ENCODE measurements at places on chromosomes 13 and 19.

DNA sequence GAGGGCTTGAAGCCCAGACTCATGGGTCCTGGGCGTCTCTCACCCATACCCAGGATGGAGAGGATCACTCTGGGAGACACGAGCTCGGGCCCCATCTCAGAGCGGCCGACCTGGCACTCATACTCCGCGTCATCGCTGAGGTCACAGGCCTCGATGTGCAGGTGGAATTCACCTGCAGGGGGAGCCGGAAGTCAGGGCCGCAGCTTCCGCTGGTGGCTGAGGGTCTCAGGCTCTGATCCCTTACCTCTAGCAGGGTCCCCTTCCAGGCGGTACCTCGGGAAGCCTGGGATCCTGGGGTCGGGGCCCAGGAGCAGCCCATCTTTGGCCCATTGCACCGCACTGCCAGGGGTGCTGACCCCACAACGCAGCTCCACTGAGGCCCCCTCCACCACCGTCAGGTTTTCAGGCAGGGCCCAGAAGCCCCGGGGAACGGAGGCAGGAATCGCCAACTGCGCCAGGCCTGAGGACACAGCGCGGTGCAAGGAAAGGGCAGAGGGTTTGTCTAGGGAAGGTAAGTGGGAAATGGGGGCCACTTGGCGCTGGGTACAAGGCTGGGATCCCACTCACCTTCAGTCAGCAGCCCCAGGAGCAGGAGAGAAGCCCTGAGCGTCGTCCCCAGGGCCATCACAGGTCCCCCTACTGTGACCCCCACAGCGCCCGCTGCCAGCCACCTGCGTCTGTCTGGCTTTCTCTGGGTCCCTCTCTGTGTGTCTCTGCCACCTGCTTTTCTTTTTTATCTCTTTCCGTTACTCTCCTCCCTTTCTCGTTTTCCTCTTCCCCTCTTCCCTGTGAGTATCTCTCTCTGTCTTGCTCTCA lies 883 bp downstream of the NPHS1 start:
- DNase-seq, result no peak

GRCh38 chr19:16847430-16847829 lies 18.2 kb downstream of the SIN3B start:
- no peak for DNase-seq

DNA sequence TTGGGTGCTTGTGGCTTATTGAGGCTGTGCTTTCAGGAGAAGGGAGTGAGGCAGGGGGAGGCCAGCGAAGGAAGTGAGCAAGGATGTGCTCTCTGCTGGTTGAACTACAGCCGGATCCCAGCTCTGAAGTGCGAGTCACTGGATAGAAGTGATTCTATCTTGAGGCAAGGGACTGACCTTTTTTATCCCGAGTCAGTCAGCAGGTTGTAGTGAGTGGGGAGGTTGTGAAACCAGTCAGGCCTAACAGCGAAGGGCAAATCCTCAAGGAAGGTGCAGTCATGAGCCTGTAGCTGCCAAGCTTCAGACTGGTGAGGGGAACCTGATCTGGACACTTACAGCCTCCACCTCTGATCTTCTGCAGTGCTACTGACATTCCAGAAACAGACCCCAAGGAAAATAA lies 18.6 kb downstream of the SCEL start:
- no peak for DNase-seq

GRCh38 chr13:113074876-113075275 lies 30.7 kb upstream of the F7 start:
- no peak for DNase-seq

DNA sequence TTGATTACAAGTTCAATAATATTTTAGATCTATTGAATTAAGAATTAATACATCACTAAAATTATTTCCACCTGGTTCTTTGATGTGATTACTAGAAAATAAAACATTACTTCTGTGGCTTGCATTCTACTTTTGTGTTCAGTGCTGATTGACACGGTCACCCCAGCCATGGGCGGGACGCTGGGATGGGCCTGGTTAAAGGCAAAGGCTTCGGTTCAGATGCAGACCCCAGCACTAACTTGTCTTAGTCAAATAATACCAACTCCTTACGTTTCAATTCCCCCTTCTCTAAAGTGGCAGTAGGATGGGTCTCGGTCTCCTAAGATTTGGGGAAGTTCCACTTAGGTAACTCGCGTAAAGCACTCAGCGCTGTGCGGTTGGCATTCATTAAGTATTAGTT lies 144.9 kb downstream of the URI1 start:
- no peak for DNase-seq

DNA sequence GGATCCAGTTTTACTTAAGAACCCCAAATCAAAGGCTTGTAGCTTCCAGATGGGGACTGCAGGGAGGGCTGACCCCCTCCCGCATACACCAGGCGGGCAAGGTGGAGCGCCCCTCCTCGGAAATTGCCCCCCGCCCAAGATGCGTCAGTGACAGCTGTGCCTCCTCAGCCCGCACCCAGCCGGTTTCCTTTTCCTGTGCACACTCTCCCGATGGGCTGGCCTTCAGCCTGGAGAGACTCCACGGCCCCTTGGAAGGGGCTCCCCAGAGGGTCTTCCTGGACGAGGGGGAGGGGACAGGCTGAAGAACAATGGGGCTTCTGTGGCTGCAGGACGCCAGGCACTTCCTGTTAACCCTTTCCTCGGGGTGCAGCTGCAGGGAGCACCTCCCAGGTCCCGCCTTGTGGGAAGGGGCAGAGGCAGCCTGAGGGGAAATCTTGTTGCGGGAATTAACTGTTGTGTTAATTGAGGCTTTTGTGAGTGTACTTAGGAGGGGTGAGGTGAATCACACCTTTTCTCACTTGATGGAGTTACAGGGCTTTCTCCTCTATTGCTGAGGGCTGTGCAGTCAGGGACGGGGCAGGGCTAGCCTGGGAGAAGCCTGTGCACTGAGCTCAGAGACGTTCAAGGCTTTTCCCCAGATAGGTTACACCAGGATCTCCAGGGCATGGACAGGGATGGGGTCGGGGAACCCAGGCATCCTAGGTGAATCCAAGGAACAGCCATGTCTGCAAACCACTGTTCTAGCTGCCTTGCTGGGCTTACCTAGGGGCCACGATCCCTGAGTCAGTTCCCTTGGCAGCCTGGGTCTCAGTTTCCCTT lies 14.3 kb downstream of the IER2 start:
- DNase-seq, result peak; percentile 79

DNA sequence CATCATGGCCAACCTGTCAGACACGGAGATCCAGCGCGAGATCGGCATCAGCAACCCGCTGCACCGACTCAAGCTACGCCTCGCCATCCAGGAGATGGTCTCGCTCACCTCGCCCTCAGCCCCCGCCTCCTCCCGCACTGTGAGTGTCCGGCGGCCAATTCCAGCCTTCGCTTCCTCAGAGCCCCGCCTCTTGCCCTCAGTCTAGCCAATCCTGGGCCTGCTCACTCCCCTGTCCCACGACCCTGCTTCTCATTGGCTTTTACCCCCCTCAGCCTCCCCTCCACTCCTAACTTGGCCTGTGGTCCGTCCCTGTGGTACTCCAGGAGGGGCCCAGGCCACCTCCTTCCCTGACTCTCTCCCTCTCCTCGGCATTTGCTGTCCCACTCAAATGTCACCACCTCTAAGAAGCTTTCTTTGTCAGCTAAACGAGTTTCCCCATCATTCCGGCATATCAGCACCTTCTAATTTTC lies 12.3 kb downstream of the HRC start:
- peak; percentile 95 for DNase-seq

DNA sequence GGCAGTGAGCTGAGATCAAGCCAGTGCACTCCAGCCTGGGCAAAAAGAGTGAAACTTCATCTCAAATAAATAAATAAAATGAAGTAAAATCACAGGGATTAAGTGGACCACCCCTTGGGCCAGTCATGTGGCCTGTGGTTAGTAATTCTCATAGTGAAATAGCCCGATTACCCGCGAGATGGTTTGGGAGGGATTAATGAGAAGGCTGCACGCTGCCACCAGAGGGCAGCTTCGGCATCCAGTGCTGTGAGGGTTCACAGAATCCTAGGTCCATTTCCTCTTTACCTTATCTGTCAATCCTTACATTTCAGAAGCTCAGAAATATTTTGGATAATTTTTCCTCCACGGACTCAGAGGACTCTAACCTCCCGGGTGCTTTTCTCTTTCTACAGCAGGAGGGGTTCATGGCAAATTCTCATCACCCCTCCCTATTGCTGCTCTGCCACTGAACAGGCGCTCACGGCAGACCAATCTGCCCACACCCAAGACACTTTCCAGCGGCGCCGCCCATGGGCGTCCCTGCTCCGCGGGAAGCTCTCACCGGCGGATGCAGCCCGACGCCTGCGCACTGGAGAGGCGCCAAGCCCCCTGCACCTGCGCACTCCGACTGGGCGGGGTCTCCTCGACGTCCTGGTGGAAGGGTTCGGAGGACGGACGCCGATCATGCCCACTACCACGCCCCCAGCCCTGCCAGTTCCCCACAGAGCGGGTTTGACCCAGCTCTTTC lies 11.0 kb downstream of the ZNF835 start:
- DNase-seq, result no peak

DNA sequence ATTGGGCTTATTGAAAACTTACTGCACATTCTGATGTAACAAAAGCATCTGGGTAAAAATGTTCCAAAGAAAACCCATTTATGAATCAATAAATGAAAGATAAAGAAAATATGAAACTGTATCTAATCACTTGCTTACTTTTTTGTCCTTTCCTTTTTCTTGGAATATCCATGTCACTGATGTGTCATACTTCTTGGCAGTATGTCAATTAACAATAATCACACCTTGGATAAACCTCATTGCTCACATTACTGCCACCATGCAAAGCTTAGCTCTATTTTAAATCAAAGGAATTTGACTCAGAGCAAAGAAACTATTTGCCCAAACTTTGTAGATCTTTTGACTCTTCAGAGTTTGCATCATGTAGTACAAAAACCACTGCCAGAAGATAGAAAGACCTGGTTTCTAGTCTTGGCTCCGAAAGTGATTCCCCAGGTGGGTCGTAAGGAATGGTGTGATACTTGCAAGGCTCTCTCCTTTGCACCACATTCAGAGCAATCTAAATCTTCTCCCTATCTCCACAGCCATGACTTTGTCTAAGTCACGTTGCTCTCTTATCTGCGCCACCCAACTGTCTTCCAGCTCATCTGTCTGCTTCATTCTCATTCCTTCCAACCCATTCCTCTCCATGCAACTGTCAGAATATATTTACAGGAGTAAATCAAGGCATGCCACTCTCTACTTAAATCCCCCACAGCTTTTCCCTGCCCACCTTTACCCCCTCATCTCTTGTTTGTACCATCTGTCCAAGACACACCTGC lies 311.9 kb downstream of the COG6 start:
- no peak for DNase-seq

DNA sequence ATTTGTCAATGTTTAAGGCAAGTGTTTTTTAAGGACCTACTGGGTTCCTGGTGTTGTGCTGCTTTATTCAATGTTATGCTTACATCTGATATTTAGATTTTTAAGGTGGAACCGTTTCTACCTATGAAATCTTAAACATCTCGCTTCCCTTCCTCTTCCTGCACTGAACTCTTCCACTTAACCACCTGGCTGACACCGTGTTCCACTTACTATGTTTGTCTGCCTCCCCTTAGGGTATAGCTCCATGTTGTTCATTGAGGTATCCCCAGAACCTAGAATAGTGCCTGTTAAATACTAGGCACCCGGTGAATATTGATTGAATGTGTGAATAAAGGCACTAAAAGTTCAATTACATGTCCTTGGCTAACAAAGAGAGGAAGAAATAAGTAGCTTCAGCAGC lies 104.9 kb downstream of the RNF17 start:
- no peak for DNase-seq

DNA sequence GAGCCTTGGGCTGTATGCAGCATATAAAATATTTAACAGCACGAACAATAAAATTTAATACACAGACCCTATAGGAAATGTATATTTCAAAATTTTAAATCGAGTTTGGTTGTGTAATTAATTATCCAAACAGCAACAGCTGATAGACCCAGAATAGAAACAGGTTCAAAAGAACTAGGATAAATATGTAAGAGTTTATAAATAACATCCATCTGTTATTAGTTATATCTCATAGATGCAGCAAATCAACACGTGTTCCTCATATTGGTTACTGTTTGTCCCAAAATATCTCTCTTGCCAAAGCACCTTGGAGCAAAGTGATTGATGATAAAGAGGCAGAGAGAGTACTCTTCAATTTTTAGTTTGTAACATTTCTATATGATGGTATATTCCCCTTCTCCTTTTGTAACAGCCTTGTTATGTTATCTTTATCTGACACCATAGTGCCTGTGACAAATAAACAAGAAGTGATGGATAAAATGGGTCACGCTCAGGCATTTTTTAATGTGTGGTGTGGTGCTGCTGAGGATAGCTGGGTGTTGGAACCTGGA lies 260.6 kb upstream of the NBEA start:
- DNase-seq, result no peak

DNA sequence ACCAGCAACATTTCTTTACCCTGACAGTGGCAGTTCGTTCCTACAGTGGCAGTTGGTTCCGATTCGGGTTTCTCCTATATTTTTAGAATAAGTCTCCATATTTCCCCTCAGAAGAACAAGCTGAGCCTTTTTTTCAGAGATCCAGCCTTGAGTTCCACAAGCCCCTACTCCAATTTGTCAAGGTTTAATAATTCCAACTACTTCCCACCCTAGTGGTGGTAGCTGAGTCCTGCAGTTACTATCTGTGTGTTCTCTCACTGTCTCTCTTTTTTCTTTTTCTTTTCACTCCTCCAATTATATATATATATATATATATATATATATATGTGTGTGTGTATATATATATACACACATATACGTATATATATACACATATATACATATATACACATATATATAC lies 1347.3 kb downstream of the PCDH9 start:
- DNase-seq, result no peak

GRCh38 chr19:30807278-30807677 lies 435.1 kb downstream of the ZNF536 start:
- no peak for DNase-seq

GRCh38 chr19:49431330-49431749 lies 6.2 kb downstream of the GFY start:
- DNase-seq, result no peak

DNA sequence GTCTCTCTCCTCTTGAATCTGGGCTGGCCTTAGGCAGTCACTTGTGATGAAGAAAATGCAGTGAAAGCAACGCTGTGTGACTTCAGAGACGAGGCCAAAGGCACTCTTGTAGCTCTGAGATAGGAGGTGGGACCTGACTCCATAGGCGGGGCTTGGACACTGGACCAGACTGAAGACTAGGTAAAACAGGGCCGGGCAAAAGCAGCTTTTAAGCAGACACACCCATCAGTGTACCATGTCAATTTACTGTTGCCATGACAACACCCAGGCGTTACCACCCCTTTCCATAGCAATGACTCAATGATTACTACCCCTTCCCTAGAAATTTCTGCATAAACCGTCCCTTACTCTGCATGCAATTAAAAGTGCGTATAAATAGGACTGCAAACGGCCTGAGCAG lies 6.6 kb upstream of the EID2 start:
- no peak for DNase-seq
